Sigmoid colon (tissue), 7 donors: ENCODE measurements at places on chromosomes 7 and 10.

GRCh38 chr10:306675-307185, 171.5 kb downstream of the ZMYND11 start:
- no peak for DNase-seq

DNA sequence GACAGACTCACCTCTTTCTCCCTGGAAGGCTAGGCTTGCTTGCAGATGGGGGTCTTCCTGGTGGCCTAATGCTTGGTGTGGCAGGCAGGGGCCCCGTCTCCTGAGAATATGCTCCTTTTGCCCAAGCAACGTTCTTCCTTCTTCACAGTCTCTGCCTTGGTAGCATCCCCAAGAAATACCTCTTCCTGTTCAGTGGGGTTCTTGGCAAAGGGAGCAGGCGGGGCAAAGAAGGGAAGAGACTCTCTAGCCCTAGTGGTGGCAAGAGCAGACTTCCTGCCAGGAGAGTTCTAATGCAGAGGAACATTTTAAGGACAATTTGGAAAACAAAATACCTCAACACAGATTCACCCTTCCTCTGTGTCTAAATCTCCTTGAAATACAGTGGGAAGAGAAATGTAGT, at the start of gene CLEC5A:
Gene CLEC5A (minus strand): TSS at position 179 of the 400 bp plus-strand sequence. CDS start 682 bp downstream, outside the sequence.
- no peak for DNase-seq

GRCh38 chr10:101444058-101444898, 90.3 kb downstream of the BTRC start:
- no peak for DNase-seq

- DNase-seq, result peak; percentile 29
Observed at GRCh38 chr10:124166431-124167125, 73.2 kb upstream of the CHST15 start.

GRCh38 chr7:92425311-92425947, 21.9 kb upstream of the GATAD1 start:
- DNase-seq, result no peak

- DNase-seq, result no peak
Observed at GRCh38 chr7:132526111-132526740, 50.0 kb downstream of the PLXNA4 start.

GRCh38 chr10:71075086-71075758, 137.1 kb upstream of the UNC5B start:
- peak; percentile 49 for DNase-seq

- no peak for DNase-seq
Observed at GRCh38 chr7:140294454-140294853, 103.9 kb downstream of the SLC37A3 start.

DNA sequence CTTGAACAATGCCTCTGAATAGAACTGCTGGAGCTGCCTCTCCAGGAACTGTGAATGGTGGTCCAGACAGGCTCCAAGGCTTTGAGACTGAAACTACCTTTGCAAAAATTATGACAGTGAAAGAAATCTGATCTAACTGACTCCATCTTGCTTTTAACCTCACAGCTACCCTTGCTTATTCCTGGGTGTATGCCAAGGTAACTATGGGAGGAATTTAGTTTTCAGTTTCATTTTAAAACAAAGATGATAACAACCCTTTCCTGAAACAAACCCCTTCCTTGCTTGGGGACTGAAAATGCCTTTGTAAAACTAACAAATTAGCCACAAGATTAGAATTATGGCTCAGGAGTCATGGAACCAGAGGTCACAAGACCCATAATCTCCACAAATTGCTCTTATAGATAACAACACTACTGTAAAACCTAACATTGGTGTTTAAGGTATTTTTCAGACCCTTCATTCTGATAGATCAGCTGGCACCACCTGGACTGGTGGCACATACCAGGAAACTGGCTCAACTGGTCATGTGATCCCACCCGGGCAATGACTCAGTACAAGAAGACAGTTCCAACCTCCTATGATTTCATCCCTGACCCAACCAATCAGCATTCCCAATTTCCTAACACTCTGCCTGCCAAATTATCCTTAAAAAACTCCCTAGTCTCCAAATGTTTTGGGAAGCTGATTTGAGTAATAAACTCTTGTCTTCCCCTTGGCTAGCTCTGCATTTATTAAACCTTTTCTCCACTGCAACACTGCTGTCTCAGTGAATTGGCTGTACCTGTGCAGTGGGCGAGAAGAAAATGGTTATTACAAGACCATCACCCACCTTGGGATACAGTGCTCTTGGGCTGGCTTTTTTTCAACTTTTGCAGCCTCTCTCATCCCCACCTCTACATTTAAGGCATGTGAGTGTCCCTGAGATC, 608.1 kb downstream of the TYW1 start:
- DNase-seq, result no peak

DNA sequence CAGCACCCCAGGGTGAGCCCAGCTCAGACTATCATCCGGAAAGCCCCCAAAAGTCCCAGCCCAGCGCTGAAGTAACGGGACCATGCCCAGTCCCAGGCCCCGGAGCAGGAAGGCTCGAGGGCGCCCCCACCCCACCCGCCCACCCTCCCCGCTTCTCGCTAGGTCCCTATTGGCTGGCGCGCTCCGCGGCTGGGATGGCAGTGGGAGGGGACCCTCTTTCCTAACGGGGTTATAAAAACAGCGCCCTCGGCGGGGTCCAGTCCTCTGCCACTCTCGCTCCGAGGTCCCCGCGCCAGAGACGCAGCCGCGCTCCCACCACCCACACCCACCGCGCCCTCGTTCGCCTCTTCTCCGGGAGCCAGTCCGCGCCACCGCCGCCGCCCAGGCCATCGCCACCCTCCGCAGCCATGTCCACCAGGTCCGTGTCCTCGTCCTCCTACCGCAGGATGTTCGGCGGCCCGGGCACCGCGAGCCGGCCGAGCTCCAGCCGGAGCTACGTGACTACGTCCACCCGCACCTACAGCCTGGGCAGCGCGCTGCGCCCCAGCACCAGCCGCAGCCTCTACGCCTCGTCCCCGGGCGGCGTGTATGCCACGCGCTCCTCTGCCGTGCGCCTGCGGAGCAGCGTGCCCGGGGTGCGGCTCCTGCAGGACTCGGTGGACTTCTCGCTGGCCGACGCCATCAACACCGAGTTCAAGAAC, 1.1 kb downstream of the VIM start:
- DNase-seq, result peak; percentile 97

GRCh38 chr7:121953601-121954000, 80.6 kb downstream of the PTPRZ1 start:
- no peak for DNase-seq
